ENCODE measurements at places on chromosomes 1 and 21.

DNA sequence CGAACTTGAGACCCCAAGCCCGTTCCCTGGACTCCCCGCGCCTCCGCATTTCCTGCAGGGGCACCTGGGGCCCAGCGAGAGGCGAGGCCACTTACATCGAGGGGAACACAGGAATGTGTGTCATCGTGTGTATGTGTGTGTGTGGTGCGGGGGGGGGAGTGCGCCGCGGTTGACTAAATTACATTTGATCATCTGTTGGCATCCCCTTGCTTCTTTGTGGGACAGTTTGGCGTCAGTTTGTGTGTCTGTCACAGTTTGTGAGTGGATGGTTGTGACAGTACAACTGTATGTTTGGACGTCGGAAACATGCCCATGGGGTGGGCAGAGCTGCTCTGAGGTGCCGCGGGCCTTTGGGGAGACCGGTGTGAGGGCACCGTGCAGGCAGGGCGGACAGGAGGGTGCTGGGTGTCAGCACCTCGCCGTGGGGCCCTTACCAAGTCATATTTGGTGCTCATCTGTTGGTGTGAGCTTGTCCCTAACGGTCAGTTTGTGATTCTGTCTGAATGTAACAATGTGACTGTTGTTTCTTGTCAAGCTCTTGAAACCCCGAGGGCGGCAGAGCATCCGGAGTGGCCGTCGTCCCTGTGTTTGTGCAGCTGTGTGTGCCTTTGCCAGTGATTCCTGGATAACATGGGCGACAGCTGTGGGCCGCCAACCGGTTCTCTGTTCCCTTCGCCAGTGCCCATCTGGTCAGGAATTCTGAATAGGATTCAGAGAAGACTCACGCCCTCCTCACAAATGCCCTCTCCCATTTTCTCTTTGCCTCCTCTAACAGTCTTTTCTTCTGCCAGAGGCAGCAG is 899 bp downstream of the OPRD1 start:
- DNase-seq, result no peak

DNA sequence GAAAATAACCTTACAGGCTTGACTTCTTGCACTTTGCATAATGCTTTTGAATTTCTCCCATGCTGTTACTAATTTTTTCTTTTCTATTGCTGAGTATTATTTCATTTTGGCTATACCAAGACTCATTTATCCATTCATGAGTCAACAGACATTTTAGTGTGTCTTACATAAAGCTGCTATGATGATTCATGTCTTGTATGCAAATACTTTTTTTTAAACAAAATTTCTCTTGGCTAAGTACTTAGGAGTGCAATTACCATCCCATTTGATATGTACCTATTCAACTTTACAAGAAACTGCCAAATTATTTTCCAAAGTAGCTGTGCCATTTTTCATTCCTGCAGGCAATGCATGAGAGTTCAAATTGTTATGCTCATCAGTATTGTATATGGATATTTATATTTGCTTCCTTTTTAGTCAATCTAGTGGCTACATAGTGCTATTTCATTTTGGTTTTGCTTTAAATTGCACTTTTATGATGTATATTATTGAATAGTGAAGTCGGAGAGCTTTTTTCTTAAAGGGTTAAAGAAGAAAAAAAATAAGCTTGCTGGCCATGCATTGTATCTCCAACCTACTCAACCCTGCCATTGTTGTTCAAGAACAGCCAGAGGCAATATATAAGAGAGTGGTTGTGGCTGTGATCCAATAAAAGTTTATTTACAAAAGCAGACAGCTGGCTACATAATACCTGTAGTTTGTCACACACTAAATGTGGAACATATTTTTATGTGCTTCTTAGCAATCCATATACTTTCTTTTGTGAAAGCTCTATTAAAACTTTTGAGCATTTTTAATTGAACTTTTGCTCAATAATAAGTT is 862.8 kb downstream of the KCNT2 start:
- DNase-seq, result no peak

DNA sequence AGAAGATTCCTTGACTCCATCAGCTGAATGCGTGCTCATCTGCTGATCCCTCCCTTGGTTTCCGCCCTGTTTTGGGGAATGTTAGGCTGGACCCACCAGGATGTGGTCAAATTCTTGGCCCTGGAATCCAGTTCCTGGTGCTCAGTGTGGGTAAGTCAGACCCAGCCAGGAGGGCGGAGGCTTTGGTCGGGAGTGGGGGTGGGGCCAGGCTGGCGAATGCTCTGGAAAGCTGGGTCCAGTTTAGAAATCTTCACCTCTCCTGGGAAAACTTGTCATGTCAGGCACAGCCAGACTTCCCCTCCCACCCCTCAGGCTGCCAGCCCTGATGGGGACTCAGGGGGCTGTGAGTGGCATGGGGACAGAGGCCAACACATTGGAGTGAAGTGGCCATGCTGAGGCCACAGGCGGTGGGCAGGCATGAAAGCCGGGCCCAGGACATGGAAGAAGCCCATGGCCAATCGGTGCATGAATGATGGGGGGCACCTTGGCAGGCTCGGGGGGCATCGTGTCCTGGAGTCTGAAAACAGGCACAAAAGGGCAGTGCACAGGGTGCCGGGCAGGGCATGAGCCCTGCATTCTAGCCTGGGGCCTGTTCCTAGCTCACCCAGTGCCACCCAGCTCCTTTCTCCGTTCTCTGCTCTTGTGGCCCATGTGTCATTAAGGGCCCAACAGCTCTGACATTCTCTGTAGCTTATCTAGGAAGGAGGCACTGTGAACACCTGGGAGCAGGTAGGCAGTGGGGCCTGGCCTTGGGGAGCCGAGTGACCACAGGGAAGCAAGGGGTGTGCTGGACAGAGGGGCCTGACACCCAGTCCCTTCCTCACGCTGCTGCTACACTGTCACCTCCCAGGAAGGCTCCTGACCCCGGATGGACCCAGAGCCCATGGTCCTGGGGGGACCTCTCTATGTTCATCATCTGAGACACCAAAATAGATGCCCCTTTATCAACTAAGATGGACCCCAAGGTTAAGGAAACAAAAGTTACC is 14.6 kb upstream of the PADI1 start:
- no peak for DNase-seq

GRCh38 chr1:53110370-53111072 is 31.9 kb downstream of the SLC1A7 start:
- DNase-seq, result no peak

DNA sequence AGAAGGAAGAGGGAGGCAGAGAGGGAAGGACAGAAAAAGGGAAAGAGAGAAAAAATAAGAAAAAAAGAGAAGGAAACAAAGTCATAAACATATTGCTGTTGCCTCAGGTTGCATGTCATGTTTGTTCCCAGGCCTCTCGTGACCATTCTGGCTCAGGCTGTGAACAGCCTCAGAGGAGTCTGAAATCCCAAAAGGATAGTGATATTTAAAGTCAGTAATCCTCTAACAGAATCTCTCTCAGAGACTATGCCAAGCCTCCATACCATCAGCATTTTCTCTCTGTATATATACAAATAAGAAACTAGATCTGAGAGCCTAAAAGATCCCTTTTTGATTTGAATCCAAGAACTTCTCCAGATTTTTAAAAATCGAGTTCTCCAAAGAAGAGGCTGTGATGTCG is 35.2 kb downstream of the GORAB start:
- no peak for DNase-seq
